ENCODE measurements at places on chromosomes 4 and X.

DNA sequence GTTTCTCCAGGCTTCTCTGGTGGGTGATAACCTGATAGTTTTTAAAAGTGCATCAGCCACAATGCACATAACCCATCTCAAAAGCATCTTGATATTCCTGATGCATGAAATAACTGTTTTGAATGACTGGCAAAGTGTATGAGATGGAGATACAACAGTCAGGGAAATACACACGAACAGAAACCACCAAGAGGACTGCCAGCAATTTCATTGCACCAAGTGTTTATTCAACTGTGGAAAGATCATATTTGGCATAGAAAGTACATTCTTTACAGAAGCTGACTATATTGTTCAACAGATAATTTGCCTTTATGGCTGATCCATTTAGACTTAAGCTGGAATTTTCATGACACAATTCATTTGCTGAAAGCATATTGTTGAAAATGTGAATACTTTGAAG is 139.5 kb downstream of the SLIT2 start:
- DNase-seq, result no peak

GRCh38 chr4:121219227-121219626 is 55.1 kb upstream of the TNIP3 start:
- no peak for DNase-seq

- no peak for DNase-seq
Observed at GRCh38 chr4:83024233-83024632, 10.8 kb upstream of the COPS4 start.

GRCh38 chrX:143081231-143081630 is 55.5 kb downstream of the SPANXN4 start:
- DNase-seq, result peak; percentile 12

DNA sequence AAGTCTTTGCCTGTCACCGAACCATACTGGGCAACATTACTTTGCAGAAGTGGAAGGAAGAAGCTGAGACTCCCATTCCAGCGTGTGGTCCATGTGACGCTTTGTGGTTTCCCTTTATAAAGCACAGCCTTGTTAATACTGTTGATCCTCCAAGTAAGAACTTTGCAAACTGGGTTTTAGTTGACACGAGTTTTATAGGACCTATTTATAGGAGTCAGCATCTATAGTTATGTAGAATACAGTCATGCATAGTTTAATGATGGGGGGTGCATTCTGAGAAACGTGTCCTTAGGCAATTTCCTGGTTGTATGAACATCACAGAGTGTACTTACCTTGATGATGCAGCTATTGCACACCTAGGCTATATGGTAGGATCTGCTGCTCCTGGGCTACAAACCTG is 1879.4 kb upstream of the TENM3 start:
- DNase-seq, result no peak

DNA sequence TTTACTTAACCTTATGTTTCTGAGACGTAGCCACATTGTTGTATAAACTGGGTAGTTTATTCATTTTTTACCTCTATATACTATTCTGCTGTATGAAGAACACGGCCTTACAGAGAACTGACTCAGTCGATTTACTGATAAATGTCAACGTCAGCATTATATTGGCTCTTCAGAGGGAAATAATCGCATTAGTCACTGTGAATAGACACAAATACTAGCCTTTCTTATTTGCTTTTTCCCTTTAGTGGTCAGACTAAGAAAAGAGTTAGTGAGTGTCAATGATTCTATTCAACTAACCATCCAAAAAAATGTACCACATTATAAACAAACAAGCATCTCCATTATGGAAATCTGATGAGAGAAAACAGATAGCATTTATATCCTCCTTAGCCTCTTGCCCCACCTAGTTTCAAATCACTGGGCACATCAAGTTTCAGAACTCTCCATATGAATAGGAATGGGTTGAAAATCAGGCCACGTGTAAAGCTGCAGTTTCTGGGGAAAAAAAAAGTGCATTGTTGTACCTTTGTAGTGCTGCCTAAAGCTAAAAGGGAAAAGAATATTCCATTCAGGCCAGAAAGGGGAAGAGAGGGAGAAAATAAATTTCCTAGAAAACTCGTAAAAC is 146.7 kb upstream of the VCX3A start:
- DNase-seq, result no peak

GRCh38 chr4:129641179-129641578 is 545.2 kb downstream of the C4orf33 start:
- DNase-seq, result peak; percentile 10

GRCh38 chr4:48939785-48940184 is 33.2 kb upstream of the OCIAD2 start:
- DNase-seq, result no peak

DNA sequence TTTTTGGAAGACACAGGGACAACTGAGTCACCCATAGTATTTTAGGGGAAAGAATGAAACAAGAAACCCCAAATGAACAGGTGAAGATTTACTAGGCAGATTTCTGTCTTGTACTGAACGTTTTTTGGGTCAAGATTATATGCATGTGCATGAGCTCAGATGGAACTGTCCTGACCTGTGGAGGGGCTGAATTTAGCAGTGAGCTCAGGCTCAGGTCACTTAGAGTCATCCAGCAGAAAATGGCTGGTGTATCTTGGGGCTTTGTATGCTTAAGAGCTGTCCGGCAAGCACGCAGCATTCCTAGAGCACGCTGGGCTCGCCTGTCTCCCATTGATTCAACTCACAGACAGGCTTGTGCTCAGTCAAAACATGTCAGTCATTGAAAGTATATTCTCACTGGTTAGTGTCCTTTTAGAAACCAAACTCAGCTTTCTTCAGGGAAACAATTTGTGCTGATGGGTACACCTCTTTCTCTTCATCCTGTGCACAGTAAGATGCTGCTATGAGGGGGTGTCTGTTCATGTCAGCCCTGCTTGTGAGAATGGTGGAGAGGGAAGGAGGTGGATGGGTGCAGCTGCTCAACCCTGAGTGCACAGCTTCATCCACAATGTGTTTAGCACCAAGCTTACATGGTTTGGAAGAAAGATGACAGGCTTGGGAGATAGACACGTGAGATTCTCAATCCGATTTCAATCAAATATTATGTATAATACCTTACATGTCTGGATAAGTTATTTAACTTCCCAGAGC is 47.5 kb upstream of the PDLIM3 start:
- no peak for DNase-seq

GRCh38 chr4:95551653-95552052 is 2.9 kb upstream of the UNC5C start:
- DNase-seq, result no peak

DNA sequence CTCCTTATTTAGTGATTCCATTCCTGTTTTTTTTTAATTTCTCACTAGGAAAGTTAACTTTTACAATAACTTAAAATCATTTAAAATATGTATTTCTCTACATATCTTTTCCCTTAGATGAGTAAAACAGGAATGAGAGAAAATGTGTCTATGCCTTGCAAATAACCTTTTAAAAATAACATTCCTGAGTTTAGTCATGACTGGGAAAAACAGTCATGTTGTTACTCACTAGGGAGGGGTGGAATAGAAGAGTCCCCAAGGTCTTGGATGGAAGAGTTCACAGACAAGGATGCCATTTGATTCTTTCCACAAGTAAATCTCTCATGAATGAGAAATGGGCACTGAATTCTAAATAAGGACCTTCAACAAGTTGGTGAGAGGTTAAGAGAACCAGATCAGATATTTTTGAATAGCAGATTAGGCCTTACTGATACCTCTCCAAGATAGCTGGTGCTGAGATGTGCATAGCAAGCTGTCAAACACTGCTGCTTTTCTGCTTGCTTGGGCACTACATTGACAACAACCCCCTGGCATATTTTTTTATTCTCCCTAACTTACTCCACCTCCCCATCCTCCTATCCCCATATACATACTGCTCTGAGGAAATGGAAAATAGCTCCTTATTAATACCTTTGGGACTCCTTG is 25.1 kb downstream of the UGDH start:
- no peak for DNase-seq

DNA sequence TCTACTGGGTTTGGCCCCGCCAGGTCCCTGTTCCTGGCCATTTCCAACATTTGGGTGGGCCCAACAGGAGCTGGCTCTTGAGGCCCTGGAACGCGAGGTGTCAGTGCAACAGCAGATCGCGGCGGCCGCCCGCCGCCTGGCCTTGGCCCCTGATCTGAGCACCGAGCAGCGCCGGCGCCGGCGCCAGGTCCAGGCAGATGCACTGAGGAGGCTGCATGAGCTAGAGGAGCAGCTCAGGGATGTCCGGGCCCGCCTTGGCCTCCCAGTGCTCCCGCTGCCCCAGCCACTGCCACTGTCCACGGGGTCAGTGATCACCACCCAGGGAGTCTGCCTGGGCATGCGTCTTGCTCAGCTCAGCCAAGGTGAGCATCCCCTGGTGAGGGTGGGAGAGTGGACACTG is 5.5 kb downstream of the CCDC120 start:
- no peak for DNase-seq

- DNase-seq, result no peak
Observed at GRCh38 chr4:189845145-189845846, 95.4 kb upstream of the FRG1 start.

DNA sequence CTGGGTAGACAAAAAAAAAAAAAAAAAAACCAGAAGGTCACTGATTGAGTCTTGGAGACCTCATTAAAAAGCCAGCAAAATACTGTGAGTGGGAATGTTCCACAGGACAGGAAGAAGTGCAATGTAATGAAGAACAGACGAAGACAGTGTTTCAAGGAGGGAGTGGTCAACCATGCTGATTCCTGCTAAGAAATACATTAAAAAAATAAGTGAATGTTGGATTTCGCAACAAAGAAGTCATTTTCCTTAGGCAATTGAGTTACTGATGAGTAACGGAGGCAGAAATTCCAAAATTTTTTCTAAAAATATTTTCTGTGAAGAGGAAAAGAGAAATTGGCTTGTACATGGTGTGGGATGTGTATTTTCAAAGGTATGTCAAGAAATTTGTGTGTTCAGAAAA is 94.3 kb upstream of the FAM47B start:
- no peak for DNase-seq

DNA sequence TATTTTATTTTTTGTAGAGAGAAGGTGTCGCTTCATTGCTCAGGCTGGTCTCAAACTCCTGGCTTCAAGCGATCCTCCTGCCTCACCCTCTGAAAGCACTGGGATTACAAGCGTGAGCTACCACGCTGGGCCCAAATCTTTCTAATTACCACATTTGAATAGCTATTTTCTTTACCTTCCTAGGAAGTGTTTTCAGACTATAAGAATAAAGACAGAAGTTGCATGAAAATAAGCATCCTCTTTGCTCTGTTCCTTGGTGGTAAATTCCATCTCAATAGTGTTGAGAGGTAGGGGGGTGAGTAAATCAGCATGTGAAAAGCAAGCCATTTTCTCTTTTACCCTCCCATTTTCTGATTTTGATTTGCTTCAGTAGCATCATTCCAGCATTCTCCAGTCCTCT is 122.4 kb downstream of the LARP7 start:
- no peak for DNase-seq

DNA sequence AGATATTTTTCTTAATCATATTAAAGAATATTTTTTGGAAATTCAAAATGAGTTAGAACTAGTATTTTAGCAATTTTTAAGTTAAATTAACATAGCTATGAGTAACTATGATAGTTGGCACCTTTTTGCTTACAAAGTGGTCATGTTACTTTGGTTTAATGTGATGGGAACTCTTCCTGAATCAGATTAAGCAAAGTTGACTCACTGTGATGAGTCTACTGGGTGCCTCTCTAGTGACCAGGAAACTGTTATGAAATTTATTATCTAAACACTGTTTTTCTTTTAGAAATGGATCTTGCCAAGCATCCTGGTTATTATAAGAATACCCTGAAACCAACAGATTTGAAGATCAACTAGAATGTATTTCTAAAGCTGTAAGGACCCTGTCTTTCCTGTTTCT is 985.8 kb downstream of the TRAM1L1 start:
- no peak for DNase-seq

- no peak for DNase-seq
Observed at GRCh38 chrX:319579-320125, 1.1 kb upstream of the GTPBP6 start.

- DNase-seq, result no peak
Observed at GRCh38 chr4:165476214-165477098, 97.6 kb downstream of the CPE start.
